NCI-H774 (cell line): ENCODE measurements at places on chromosomes 7 and 10.

DNA sequence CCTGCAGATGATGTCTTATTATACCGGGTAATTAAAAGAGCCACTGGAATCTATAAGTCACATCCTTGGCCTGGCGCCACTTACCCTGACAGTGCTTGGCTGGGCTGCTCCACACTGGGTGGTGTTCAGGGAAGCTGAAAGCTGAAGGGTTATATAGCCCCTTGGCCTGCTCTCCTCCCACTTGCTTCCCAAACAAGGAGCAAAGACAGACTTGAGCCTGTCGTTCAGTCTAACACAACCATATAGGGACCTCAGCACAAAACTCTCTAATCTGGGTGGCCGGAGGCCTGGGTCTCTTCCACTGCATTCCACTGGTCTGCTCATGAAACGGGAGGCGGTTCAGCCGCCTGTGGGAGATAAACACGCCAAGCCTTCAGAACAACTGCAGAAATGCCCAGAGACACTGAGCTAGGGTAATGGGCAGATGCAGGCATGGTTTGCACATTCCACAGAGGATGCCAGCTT lies at the start of gene ACTA2:
Gene ACTA2 (minus strand): TSS at position 127 of the 465 bp plus-strand sequence. CDS start 3,843 bp downstream, outside the sequence.
- DNase-seq, result no peak

DNA sequence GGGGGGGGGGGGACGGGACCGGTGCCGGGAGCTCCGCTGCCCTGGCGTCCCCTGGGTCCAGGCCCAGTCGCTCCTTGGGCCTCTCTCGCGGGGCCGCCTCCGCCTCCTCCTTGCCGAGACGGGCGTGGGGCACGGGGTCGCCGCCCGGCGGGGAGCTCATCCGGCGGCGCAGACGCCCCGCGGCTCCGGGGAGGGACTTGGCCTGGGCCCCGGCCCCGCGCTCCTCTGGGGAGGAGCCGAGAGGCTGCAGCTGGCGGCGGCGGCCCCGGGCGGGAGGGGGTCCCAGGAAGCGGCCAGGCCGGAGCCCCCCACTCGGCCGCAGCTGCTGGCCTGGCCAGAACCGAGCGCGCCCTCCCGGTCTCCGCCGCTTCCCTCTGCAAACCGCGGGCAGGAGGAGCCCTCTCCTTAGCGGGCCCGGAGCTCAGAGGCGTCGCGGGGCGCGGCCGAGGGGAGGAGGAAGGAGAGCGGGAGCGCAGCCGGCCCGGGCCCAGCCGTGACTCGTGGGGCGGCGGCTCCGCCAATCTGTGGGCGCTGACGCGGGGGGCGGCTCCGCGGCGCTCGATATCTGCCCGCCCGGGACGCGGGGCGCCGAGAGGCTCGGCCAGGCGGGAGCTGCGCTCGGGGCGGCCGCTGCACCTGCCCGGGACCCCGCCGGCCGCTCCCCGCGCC lies at the start of gene FAM20C:
Gene FAM20C (plus strand): TSS at position 591 of the 669 bp plus-strand sequence. CDS start 629 bp downstream, outside the sequence.
- DNase-seq, result no peak

DNA sequence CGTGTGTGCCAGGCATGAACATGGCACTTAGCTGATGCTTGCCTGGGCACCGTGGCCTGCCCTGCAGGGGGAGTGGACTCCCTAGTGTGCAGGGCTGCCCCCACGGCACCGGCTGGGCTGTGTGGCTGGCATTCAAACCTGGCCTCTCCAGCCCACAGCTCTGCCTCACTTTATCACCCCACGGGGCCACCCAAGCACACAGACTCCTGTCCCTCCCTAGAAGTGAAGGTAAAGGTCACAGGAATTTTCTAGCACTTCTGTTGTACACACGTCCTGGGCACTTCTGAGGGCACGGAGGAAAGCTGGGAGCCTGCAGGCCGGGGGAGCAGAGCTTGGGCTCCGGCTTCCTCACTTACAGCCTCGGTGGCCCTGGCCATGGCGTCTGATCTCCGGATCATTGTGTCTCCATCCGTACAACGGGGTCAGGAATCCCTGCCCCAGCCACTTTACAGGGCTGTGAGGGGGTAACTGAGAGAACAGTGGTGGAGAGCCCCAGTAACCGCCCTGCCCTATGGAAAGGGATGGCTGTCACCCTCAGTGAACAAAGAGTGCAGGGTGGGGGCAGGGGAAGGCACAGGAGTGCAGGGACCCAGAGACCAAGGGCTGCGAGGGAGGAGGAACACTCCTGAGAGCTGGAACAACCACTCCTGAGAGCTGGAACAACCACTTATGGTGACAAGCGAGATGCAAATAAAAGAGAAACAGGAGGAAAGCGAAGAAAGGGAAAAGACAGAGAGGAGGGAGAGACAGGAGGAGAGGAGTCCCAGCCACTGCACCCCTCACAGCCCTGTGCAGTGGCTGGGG lies 3.9 kb upstream of the PYROXD2 start:
- DNase-seq, result no peak

- DNase-seq, result no peak
Measured at GRCh38 chr10:10685566-10685965, 332.1 kb upstream of the CELF2 start.

DNA sequence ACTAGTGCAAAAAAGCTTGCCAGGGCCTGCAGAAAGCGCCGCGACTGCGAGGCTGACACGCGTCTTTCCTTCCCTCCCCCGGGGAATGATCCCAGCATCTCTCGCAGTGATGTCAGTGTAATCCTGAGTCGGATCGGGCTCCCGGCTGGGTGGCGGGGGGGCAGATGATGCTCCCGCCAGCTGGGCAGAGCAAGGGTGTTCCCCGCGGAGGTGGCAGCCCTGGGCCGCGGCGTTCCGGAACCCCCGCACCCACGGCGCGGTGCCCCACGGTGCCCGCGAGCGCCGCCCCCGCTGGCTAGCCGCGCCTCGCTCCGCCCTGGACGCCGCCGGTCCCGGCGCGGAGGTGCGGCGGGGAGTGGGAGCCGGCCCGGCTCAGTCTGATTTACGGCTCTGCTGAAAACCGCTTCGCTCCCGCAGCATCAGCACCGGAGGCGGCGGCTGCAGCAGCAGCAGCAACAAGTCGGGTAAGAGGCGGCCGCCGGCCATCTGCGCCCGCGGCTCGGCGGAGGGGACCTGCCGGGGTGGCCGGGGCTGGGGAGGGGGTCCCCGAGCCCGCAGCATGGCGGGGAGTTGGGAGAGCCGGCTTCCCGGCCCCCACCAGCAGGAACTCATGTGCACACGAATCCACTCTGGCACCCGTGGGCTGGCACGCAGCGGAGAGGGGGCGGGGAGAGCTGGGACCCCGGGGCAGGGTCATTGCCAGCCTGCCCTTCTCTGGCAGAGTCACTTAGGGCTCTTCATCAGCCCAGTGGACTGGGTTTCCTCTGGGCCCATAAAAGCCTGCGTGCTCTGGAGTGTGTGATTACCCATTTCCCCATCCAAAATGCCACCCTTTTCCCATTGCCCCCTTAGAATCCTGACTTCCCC lies at the start of gene ZNF365:
Gene ZNF365 (plus strand): TSS at position 375 of the 867 bp plus-strand sequence. CDS start 1,825 bp downstream, outside the sequence.
- peak; percentile 34 for DNase-seq

GRCh38 chr7:25820432-25821040 lies 331.5 kb upstream of the NFE2L3 start:
- no peak for DNase-seq

DNA sequence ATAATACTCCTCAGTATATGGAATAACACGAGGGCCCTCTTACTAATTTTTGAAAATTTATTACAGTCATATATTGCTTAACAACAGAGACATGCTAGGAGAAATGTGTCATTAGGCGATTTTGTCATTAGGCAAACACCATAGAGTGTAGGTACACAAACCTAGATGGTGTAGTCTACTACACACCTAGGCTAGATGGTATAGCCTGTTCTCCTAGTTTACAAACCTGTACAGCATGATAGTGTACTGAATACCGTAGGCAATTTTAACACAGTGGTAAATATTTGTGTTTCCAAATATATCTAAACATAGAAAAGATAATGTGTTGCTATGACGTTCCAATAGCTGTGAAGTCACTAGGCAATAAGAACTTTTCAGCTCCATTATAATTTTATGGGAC lies 12.8 kb downstream of the OR2F1 start:
- DNase-seq, result no peak

- no peak for DNase-seq
Measured at GRCh38 chr7:12640299-12641096, 46.9 kb upstream of the ARL4A start.

- no peak for DNase-seq
Measured at GRCh38 chr10:74244807-74245206, 93.8 kb downstream of the ADK start.

GRCh38 chr10:124319926-124320391 lies 98.8 kb downstream of the OAT start:
- DNase-seq, result no peak

- no peak for DNase-seq
Measured at GRCh38 chr7:76327610-76328009, 25.1 kb downstream of the HSPB1 start.

DNA sequence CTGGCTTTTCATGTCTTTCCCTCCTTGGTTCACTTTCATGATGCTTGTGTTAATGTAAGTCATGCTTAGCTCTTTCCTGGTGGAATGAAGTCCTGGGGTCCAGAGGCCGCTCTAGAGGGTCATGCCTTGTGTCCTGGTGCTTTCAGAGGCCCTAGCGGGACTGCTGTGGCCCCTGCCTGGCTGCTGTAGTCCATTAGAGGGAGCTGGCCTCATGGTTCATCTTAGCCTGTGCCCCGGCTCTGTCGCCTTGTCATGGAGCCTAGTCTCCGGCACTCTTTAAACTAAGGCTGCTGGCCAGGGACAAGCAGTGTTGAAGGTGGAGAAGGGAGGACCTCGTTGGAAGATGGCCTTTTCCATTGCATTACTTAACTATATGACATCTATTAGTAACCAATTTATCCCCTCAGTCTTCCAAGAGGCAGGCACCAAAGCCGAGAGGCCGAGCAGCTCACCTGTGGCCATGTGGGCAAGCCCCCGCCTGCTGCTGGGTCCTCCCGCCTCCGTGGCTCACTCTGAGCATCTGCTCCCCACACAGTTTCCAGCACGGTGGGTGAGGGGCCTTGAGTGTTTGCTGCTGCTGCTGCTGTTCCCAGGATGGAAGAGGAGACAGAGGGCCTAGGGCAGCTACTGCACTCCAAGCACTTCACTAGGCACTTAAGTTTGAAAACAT lies 5.0 kb upstream of the NDUFB2 start:
- DNase-seq, result no peak

GRCh38 chr7:114358911-114359310 lies 55.7 kb upstream of the FOXP2 start:
- DNase-seq, result no peak

DNA sequence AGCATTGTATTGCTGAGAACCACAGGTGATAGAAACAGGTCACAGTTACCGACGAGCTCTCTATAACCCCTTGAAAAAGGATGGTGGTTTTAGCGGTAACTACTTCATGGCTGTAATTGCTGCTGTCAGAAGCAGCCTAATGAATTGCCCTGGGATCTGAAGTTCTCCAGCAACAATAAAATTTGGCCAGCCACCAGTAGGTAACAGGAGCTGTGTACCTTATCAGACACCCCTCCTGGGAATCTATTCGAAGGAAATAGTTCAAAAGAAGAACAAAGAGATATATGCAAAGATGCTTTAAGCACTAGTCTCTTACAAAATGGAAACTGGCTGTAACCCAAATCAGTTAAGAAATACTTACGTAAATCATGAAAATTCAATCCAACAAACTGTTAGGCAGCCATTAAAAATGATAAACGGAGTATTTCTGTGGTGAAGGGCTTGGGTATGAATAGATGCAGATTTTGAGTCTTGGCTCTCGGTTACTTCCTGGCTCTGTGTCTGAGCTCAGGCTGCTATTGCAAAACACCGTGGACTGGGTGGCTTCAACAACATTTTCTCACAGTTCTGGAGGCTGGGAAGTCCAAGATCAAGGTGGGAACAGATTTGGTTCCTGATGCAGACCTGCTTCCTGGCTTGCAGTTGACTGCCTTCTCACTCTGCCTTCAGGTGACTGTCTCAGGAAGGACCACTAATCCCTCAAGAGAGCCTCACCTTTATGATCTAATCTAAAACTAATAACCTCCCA lies 1.6 kb downstream of the MSRB2 start:
- DNase-seq, result no peak

- no peak for DNase-seq
Measured at GRCh38 chr7:371119-371778, 81.3 kb downstream of the FOXL3 start.

DNA sequence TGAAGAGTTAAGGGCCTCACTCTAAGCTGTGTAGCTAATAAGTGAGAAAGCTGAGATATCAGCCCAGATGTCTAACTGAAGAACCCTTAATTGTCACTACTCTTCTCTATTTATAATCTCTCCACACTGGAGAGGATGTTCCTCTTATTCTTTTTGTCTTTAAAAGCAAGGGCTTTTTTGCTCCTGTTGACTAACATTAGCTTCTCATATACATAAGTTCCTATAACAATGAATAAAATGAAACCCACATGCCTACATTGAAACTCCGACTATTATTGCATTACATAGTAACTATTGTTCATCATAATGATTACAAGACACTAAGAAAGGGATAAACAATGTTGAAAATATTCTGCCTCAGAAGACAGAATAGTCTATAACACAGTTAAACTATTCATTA lies 67.1 kb downstream of the GNAT3 start:
- no peak for DNase-seq

DNA sequence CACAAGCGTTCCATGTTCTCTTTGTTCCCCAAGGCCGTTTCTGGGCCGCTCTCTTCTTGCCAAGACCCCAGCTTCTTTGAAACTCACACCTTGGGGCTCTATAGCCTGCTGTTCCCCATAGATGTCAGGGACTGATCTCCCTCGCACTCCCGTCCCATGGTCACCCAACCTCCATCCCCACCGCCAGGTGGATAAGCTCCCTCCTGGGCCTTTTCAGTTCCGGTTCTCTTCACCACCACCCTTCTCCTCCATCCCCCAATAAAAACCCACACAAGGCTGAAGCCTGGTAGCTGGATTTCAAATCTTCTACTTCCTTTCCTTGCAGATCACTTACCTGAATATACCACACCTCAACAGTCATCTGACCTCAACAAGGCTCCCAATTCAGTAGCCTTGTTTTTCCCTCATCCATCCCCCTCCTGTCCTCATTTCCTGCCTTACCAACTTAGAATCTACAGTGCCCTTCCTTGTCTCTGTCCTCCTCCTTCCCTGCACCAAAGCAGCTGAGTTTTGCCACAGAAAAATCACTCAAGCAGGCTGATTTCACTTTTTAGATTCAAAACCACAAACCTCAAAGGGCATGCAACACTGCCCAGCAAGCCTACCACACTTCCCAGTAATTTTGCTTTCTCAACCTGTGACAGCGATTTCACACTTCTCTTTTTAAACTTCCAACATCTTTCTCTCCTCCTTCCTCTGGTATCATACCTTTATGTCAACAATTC lies 7.7 kb downstream of the SLC37A3 start:
- DNase-seq, result no peak

DNA sequence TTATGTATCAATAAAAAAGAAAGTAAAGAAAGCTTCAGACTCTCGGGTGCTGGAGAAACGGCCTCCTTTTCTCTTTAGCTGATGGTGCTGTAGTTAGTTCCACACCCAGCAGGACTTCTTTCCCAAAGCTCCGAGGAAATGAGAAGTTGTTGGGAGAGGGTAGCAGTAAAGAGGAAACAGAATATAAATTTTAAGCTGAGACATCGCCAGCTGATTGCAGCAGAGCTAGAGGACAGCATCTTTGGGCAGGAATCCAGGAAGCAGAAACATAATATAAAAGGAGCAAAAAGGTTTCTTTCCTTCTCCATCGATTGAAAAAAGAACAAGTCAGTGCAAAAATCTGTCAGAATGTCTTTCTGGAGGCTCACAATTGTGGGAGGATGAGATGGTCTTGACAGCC lies 616.9 kb upstream of the FOXK1 start:
- DNase-seq, result no peak

GRCh38 chr10:61702584-61702983 lies 39.9 kb downstream of the CABCOCO1 start:
- peak; percentile 16 for DNase-seq
